Bone marrow (tissue), 2 donors: ENCODE measurements at places on chromosomes 2 and 18.

GRCh38 chr18:31489311-31489710 is 8.7 kb upstream of the DSG2 start:
- no peak for DNase-seq

- DNase-seq, result no peak
Observed at GRCh38 chr18:77478646-77479442, 229.2 kb downstream of the GALR1 start.

DNA sequence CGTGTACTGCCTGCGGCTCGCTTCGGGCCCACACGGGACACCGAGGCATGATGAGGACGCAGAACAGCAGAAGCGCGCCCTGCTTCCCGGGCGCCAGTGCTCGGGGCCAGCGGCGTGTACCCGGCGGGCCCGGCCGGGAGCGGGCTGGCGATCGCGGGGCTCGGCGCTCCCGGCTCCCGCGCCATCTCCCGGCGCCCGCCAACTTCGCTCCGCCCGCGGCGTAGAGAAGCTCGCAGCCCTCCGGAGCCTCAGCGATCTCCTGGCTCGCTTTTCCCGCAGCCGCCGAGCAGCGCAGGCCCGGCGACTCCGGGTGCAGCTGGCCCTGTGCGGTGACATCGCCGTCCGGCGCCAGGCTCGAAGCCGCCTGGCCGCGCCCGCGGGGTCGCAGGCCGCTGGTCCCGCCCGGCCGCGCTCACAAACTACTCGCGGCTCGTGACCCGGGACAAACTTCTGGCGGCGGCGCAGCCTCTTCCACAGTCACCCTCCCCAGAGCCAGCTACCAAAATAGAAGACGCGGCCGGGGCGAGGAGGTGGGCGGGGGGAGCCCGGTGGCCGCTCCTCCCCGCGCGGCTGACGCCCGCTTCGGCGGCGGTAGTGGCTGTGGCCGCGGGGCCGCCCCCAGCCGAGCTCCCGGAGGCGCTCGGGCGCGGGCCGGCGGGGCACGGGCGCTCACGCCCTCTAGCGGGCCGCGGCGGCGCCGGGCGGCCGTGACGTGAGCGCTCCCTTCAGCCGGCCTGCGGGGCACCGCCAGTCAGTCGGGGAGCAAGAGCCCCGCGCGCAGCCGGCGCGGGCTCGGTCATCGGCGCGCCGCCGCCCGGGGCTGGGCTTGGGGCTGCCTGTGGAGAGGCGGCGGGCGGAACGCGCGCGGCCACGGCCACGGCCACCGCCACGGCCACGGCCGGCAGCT is at the start of gene PTPRM:
PTPRM (plus strand) TSS at position 750 of the 907 bp plus-strand sequence. CDS start 503 bp downstream, outside the sequence.
- DNase-seq, result peak; percentile 10

DNA sequence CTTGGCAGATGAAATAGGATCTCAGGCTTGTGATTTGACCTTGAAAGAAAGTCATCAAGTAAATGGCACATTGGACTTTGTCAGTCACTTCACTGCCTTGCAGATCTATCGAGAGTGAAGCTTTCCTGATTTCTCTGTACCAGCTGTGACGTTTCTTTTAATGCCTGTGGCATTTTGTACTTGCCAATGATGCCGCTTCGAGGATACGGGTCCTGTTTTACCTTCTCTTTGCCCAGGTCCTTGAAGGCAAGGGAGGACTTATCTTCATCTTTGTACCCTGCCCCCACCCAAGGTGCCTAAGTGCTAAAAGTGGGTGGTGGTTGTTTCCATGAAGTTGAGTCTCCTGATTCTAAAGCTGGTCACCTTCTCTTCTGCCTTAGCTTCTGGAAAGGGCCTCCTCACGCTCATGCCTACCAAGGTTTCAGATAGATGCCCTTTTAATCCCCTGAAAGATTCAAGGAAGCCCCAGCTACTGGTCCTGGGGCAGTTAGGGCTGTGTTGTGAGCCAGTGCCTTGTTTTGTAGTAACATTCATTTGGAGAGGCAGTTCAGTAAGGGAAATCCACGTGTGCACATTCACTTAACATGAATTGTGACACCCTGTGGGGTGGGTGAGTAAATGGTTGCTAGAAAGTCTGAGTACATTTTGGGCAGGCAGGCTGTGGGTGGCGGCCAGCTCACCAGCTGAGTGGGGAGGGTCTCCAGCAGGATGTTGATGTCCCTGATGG is 6.1 kb downstream of the LBH start:
- no peak for DNase-seq

DNA sequence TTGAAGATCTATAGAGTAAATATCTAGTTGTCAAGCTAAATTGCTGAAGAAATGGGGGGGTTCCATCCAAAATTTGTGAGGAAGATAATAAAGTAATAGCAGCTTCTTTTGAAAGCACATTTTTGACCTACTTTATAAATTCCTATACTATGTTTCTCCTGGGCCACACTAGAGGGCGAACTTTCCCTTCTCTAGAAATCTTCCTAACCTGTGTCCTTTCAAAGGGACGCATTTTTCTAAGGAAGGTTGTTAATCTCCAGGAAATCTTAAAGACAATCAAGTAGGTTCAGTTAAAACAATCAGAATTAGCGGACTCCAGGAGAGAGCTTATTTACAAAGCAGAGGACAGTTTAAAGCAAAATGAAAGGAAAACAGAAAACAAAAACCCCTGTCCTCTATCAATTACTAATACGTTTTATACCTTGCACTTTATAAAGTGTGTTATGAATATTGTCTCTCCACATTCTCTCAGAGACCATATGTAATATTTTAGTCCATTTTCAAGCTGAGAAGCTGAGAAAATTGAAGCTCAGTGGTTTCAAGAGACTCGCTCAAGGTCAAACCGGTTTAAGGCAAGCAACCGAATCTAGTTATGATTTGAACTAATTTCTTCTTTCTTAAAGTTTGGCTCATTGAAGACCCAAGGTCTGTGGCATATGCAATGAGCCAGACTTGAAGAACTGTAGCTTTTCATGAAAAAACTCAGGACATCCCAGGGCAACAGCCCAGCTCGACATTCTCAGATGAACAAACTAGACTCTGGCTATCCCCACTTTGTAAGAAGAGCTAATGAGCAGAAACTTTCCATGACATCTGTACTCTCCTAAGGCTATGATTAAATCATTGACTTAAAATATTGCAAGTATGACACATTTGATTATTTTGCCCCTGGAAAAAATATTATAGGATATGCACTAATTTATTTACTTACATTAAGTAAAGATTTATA is 273.6 kb downstream of the PAX3 start:
- DNase-seq, result no peak

GRCh38 chr18:80231151-80231550 is 16.2 kb downstream of the PARD6G start:
- no peak for DNase-seq
